ENCODE measurements at places on chromosomes 7 and 10. TPM values are rescaled to one million over a fixed set of nuclear protein-coding genes. Genes with fewer than 3 reads are reported as not detected.

The CLDN15 gene
- 26.1 TPM for total RNA-seq

The GRID2IP gene
- total RNA-seq: 0.21 TPM

The C7orf25 gene
- 3.9 TPM for total RNA-seq

GRCh38 chr7:64672414-64672813, 6.5 kb downstream of the ZNF107 start:
- no peak for DNase-seq

GRCh38 chr7:116465125-116465524, 34.4 kb upstream of the CAV2 start:
- DNase-seq: no peak
